ENCODE measurements at places on chromosomes 2 and 18. TPM values are rescaled to one million over a fixed set of nuclear protein-coding genes. Genes with fewer than 3 reads are reported as not detected.

The EFEMP1 gene
- polyA plus RNA-seq: 34.3 TPM

The DTNB gene
- 4.7 TPM for polyA plus RNA-seq

The MAP4K4 gene
- 104 TPM for polyA plus RNA-seq

The KIF1A gene
- 11.5 TPM for polyA plus RNA-seq

The HAT1 gene
- polyA plus RNA-seq: 46.4 TPM

The CTAGE1 gene
- polyA plus RNA-seq: not detected

The C2orf42 gene
- 10.4 TPM for polyA plus RNA-seq

The AFF3 gene
- 3.6 TPM for polyA plus RNA-seq

The DSEL gene
- polyA plus RNA-seq: 11.8 TPM

The CCDC141 gene
- polyA plus RNA-seq: 80.3 TPM

The ATP6V1B1 gene
- 1.6 TPM for polyA plus RNA-seq

The CNRIP1 gene
- polyA plus RNA-seq: 20.2 TPM

GRCh38 chr2:73350035-73350691, 35.5 kb upstream of the ALMS1 start:
- no peak for DNase-seq

DNA sequence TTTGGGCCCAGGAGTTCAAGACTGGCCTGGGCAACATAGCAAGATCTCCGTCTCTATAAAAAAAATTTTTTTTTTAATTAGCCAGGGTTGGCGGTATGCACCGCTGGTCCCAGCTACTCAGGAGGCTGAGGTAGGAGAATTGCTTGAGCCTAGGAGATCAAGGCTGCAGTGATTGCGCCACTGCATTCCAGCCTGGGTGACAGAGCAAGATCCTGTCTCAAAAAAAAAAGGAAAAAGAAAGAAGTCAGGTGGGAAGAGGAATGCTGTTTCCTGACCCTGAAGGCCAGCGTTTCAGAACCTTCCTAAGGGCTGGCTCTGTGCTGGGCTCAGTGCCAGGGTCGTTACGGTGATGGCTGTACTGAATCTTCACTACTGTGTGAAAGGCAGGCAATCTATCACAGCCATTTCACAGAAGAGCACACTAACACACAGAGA, 35.0 kb upstream of the AGAP1 start:
- DNase-seq: no peak

- DNase-seq: no peak
Measured at GRCh38 chr2:114127372-114127771, 237.5 kb downstream of the ACTR3 start.

DNA sequence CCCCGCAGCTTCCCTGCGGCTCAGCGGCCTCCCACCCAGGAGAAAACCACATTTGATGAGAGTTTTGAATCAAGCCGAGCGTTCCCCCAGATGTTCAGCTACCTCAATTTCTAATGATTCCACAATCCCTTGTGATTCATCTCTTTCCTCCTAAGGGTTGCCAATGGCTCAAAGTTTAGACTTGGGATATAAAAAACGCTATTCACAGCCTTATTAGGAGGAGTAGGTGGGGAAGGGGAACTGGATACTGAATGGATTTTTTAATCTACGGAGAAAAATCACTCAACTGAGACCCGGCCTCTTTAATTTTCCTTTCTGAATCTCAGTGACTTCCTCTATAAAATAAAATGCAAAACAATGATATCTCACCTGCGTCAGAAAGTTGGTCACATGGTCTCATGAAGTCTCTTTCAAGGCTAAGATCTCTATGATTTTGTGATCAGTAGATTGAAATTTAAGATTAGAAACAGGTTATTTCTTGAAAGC, 192.6 kb upstream of the TCF4 start:
- peak; percentile 48 for DNase-seq

DNA sequence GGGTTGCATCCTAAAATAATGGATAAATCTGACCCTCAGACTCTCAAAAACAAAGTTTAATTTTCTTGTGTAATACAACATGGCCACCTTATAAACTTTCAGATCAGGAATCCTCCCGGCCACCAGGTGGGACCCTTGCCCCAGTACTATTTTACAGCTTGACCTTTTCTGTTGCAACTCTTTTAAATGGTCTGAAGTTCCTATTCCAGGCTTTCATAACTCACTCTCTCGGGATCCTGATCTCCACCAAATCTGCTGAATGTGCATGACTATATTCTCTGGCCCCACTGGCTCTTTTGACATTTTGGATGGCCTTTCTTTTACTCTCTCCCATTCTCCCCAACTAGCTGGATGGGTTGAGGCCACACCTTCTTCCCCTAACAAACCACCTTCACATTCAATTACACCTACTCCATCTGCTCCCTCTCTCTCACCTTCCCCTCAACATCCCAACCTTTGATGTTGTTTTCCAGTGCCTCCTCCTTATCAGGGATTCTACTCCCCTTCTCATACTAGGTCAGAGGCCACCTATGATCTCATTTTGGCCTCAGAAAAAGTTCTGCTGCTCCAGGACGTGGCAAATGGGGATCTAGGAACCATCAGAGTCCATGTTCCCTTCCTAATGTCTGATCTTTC, 70.8 kb downstream of the SESTD1 start:
- DNase-seq: no peak

- DNase-seq: no peak
Measured at GRCh38 chr2:50962731-50963130, 69.2 kb downstream of the NRXN1 start.

GRCh38 chr2:199907008-199907714, 3.9 kb upstream of the C2orf69 start:
- no peak for DNase-seq

GRCh38 chr18:33558529-33558928, 19.5 kb upstream of the ASXL3 start:
- DNase-seq: no peak

DNA sequence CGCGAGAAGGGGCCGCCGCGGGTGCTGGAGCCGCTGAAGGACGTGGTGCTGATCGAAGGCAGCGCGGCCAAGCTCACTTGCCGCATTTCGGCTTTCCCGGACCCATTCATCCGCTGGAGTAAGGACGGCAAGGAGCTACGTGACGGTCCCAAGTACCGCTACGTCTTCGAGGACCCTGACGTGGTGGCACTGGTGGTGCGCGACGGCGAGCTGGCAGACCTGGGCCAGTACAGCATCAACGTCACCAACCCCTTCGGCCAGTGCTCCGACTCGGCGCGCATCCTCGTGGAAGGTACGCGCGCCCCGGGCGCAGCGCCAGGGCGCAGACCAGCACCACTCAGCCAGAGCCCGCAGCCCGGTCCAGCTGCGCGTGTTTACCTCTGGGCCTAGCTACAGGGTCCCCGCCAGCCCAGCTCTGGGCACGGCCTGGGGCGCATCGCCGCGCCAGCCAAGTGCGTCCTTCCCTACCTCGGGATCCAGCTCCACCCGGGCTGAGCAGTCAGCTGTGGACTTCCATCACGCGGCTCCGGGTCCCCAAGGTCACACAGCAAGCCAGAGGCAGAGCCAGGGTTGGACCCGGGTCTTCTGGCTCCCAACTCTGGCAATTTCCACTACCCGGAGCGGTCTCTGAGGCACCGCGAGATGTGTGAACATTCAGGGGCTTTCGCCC, 1.7 kb upstream of the GMPPA start:
- DNase-seq: no peak

GRCh38 chr2:204341887-204342276, 203.4 kb upstream of the PARD3B start:
- no peak for DNase-seq

GRCh38 chr2:13652531-13653313, 936.0 kb downstream of the TRIB2 start:
- no peak for DNase-seq

- no peak for DNase-seq
Measured at GRCh38 chr2:96167407-96168013, 22.3 kb upstream of the DUSP2 start.

DNA sequence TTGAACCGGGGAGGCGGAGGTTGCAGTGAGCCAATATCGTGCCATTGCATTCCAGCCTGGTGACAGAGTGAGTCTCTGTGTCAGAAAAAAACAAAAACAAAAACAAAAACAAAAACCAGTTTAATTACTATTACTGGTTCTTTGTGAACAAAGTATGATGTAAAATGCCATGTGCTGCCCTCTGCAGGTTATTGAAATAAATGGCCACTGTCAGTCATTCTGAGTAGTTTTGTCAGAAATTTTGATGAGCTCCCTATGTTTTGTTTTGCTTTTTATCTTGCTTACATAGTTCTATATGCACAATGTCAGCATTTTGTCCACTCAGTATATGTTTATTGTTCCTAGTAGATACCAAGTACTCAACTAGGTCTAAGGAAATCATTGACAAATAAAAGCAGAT, 423.6 kb upstream of the CHST9 start:
- no peak for DNase-seq

DNA sequence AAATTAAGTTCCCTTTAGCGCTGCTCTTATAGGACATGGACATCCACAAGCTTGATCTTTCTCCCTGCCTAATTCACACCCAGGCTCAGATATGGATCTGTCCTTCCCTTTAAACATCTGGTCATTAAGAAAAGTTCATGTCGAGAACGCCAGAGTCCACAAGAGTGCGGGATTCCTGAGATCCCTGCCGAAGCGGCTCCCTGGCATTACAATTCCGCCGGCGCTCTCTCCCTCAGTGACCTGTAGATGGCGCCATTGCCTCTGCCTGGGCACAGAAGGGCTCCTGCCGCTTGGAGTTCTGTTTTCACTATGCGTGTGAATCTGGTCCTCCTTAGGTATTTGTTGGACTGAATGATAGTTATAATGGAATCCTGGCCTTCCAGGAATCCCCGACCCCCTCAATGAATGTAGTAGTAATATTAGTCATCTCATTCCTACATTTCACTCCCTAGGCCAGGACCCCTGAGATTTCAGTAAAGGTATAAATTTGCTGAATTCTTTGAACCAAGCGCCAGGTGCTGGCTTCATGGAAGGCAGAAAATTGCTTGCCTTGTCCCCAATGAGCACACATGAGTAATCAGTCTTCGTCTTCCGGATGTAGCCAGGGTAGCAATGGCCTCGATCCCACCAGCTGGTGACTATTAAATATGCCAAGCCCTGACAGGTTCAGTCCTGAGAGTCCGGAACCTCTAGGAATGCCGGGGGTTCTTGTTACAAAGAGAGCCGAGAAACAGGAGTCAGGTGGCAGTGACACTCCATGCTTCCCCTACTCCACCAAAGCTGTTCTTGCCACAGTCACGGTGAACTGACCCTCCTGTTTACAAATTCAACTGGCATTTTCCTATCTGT, 26.4 kb upstream of the CD207 start:
- DNase-seq: peak; percentile 80

- no peak for DNase-seq
Measured at GRCh38 chr2:133317178-133317577, 251.1 kb downstream of the NCKAP5 start.

GRCh38 chr2:237551071-237551574, 15.3 kb upstream of the PRLH start:
- no peak for DNase-seq

- no peak for DNase-seq
Measured at GRCh38 chr2:39138837-39139211, 18.0 kb upstream of the SOS1 start.

DNA sequence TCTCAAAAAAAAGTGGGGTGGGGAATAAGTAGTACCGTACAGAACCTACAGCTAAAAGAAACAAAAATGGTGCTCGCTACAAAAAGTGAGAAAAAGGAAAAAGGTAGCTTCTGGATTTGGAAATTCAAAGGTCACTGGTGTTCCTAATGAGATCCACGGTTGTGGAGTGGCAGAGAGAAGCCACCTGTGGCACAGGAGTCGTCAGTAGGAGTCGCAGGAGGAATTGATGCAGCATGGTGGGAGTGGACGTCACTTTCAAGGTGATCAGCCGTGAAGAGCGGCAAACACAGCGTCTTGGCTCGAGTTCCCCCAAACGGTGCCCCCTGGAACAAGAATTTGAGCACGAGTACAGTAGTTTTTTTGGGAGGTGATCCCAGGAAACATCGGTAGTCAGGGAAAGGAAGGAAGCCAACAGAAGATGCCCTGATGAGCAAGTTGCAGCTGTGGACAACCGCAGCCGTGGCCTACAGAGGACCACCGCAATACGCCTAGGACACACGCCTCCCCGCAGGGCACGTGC, 1.4 kb upstream of the TTL start:
- DNase-seq: no peak

- no peak for DNase-seq
Measured at GRCh38 chr2:133393895-133394294, 174.4 kb downstream of the NCKAP5 start.

- DNase-seq: no peak
Measured at GRCh38 chr2:230677201-230677946, 35.3 kb upstream of the CAB39 start.

GRCh38 chr2:227876300-227876801, 4.9 kb downstream of the DAW1 start:
- no peak for DNase-seq

GRCh38 chr2:189829102-189829833, 45.0 kb downstream of the PMS1 start:
- DNase-seq: no peak

All from muscle of arm (tissue), 14 donors.